Fibroblast of lung (primary cell): ENCODE measurements at places on chromosomes 16 and 17. TPM values are rescaled to one million over a fixed set of nuclear protein-coding genes. Genes with fewer than 3 reads are reported as not detected.

The KRTAP2-3 gene
- total RNA-seq, result not detected in 2 replicates

The SLC43A2 gene
- 2.3 and 8.4 TPM in 2 replicates for total RNA-seq

The CMTM1 gene
- 1.5 and 2.3 TPM in 2 replicates for total RNA-seq

The PRRT2 gene
- 2.1 TPM in 2 replicates for total RNA-seq

The SLX1B gene
- total RNA-seq, result 1.5 and 5.0 TPM in 2 replicates

The KCNJ18 gene
- total RNA-seq, result not detected in 2 replicates

The CCDC40 gene
- 1.5 and 2.1 TPM in 2 replicates for total RNA-seq

The LDAF1 gene
- 112 and 123 TPM in 2 replicates for total RNA-seq

The CRHR1 gene
- total RNA-seq, result not detected in 2 replicates

The CLEC18A gene
- total RNA-seq, result under 0.01 and 0.33 TPM in 2 replicates

The HOXB6 gene
- 10.5 and 16.2 TPM in 2 replicates for total RNA-seq

The APOBR gene
- total RNA-seq, result under 0.01 TPM in 1 of 2 replicates, not detected in the other

The C1QBP gene
- 136 and 144 TPM in 2 replicates for total RNA-seq

The KCNJ2 gene
- total RNA-seq, result 36.0 and 48.1 TPM in 2 replicates

The TMEM204 gene
- 10.3 and 12.4 TPM in 2 replicates for total RNA-seq

The XAF1 gene
- 57.5 and 98.9 TPM in 2 replicates for total RNA-seq

The ABR gene
- total RNA-seq, result 84.7 and 91.9 TPM in 2 replicates

The CCL14 gene
- not detected in 2 replicates for total RNA-seq

The GP1BA gene
- total RNA-seq, result not detected in 2 replicates

The CD300E gene
- not detected in 2 replicates for total RNA-seq

The TM4SF5 gene
- total RNA-seq, result not detected in 2 replicates

The TTYH2 gene
- 0.77 and 0.99 TPM in 2 replicates for total RNA-seq

The SYCE1L gene
- total RNA-seq, result 0.26 and 0.33 TPM in 2 replicates

The NUDT16L1 gene
- 17.2 and 21.5 TPM in 2 replicates for total RNA-seq

The LGALS9B gene
- not detected in 2 replicates for total RNA-seq
